Tibial nerve (tissue), 4 donors: ENCODE measurements at places on chromosomes 7 and 10. TPM values are rescaled to one million over a fixed set of nuclear protein-coding genes. Genes with fewer than 3 reads are reported as not detected.

GRCh38 chr10:88992921-88993524 is 2.4 kb downstream of the FAS start:
- no peak for DNase-seq

DNA sequence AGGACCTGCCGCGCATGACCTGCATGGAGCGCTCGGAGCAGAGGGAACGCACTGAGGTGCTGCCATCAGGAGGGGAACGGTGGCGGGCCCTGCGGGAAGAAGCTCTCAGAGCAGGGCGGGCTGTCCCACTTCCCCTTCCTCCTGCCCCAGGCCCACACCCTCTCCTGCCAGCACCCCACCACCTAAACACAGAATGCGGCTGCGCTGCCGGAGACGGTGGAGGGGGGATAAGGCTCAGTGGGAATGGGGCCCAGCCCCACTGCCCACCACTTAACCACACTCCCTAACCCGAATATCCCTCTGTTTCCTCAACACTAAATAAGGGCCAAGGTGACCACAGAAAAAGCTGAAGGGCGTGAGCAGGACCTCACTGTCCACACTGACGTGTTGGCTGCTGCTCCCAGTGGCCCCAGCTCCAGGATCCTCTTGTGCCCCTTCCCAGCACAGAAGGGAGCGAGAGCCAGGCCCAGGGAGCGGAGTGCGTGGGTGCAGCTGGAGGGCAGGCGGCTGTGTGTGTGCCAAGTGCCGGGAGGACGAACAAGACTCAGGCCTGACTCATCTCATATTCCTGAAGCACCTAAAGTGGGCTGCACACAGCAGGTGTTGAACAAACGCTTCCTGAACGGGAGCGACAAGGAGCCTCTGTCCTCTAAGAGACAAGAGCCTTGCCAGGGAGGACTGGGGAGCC is 116.8 kb downstream of the MAD1L1 start:
- no peak for DNase-seq

GRCh38 chr7:113283861-113284260 is 165.5 kb upstream of the SMIM30 start:
- DNase-seq = no peak

DNA sequence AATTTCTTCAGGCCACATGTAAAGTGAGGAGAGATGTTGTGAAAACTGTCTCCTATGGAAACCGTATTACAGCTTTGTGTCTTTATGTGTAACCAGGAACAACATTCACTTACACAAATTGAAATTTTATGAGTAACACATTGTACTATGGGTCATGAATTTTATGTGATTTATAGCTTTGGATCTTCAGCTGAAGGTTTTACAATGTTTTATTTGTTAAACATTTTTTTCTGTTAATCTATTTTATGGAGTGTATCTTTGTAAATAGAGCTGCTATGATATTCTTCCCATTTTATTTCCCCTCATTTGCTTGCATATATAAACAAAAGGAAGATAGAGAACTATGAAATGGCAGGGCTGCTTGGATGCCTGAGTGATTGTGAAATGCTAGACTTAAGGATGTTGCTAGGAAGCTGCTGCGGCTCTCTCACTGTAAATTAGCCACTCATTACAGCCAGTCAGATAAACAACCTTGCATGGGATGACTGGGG is 104.5 kb upstream of the PCLO start:
- no peak for DNase-seq

DNA sequence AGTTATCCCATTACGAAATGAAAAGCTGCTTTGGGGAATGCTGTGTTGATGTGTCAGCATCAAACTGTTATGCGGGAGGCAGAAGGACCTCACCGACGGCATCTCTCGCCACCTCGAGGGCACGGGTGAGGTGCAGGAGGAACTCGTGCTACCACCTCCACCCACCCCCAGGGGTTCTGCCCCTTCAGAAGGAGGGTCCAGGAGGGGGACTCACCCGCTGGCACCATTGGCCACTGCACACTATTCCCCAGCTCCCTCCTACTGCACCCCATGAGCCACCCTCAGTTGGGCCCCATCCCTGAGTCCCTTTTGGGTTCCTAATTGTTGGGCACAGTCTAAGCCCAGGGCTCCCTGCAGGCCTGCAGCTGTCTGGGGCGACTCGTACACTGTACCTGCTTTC is 236.6 kb downstream of the PTPRN2 start:
- DNase-seq = no peak

DNA sequence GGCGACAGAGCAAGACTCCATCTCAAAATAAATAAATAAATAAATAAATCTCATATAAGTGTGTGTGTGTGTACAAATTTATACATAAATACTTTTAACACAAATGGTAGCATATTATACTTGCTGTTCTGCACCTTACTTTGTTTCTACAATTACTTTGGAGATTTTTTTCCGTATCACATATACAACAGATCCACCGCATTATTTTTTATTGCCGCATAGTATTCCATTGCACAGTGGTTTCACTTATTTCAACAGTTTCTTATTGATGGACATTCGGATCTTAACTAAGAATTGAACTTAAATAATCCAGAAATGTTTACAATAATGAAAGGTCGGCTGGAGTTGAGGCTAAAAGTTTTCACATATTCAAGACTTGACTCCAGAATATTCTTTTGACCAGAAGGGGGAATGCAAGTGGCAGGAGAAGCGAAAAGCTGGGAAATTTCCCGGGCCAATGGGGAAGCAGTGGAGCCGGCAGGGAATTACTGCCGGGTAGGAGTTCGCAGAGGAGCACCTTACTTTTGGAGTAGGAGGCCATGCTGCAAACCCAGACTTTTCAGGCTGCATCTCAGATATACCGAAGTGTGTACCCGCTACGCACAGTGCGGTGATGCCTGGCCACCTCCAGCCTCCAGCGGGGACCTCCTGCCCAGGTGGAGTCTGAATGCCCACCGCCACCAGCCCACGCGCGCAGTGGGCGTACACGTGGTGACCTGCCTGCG is 415 bp upstream of the CNNM1 start:
- DNase-seq = no peak

- DNase-seq = no peak
Observed at GRCh38 chr10:58475322-58476277, 37.1 kb upstream of the BICC1 start.

DNA sequence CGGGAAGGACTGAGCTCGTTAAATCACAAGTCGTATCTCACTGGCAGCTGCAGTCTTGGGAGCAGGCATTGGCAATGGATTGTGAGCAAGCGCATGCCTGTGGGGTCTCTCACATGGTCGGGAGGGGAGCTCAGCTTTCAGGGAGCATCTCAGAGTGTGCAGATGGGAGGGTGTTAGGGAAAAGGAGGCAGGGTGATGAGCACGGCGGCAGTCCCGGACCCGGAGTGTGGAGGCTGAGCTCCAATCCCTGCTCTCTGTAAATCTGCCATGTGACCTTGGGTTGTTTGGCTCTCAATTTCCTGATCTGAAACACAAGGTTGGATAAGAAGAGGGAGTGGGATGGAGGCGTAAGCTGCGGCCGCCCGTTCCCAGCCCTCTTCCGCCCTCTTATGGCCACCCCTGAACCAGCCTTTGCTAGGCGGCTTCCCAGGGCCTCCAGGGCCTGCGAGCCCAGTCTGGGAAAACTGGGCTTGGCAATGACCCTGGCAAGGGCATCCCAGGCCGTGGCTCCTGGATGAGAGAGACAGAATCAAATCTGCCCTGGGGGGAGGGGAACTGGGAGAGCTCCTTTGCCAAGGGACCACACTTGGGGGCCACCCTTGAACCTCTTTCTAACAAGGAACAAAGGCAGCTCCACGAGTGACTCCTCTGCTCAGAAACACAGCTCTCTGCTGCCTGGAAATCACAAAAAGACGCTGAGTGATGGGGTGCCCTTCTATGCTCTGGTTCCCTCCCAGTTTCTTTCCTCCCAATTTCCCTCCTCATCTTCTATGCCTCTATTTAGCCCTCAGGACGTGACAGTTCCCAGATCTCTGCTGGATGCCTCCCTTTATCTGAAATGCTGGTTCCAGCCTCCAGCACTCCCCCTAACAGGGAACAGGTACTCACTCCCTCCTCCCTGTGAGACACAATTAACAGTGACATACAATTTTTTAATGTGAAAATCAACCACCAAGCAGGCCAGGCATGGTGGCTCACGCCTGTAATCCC is 41.7 kb upstream of the LOXL4 start:
- DNase-seq = peak; percentile 60

GRCh38 chr10:126491476-126491875 is 103.2 kb upstream of the ADAM12 start:
- DNase-seq = no peak

DNA sequence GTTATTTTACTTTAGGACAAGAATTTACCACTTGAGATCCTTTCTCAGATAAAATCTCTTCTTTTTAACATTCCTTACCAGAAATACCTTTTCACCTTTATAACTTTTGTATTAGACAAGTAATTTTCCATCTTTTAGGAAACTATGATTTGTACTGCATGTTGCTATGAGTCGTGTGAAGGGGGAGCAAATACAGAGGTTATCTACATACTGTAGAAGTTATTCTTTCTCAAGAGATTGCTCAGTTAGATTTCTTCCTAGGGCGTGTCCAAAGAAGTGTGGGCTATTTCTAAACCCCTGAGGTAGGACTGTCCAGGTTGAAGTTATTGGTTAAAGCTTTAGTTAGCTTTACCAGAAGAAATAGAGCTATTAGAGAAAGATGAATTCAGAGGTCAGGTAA is 30.2 kb upstream of the ARHGAP12 start:
- DNase-seq = no peak

DNA sequence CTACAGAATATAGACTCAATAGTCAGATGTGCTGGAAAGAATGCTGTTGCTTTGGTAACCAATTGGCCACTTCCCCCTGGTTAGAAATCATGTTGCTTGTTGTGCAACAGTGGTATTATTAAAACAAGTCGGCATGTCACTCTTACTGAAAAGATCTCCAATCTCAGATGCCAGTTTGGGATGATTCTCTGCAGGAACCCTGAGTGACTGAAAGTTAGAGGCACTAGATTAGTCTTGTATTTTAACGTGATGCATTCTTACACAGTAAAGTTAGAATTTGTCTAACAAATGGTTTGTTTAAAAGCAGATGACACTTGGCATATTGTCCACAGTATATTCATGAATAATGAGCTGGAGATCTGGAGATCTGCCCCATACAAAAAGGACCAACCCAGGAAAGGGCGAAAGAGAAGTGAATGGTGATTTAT is 287.6 kb downstream of the TWIST1 start:
- peak; percentile 63 for DNase-seq

DNA sequence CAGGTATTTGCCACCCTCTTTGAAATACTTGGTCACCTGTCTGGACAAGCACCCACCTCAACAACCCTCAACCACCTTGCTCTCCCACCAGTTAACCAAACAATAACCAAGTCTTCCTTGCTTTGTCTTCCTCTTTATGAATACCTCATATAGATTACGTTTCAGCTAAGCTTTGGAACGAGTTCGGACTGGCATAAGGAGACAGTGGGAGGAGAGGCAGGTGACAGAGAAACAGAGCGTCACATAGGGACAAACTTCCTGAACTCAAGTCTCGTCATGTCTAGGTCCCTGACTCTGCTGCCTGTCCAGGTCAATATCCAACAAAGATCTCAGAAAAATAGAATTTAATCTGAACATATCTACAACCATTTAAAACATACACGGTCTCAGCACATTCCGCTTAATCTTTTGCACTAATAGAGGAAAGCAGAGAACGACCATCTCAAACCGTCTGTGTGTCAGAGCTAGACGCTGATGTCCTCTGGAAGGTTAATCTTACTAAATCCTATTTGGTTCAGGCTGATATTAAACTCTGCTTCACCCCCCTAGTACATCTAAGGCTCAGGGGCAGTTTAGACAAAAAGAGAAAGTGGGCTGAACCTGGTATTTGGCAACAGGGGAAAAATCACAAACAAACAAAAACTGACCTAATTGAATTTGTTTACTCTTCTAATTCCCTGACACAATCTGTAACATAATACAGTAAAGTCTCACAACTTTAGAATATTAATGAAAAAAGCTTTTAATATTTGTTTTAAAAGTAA is 26.4 kb upstream of the SVOPL start:
- DNase-seq = no peak

- no peak for DNase-seq
Observed at GRCh38 chr7:100371561-100372171, 1.6 kb upstream of the PILRA start.

- no peak for DNase-seq
Observed at GRCh38 chr10:97173036-97173435, 12.7 kb downstream of the SLIT1 start.

The LOXL4 gene
- total RNA-seq = 4.1 TPM

The MINPP1 gene
- 18.8 TPM for total RNA-seq

The CH25H gene
- 0.78 TPM for total RNA-seq
